ENCODE measurements at places on chromosomes 12 and 14. TPM values are rescaled to one million over a fixed set of nuclear protein-coding genes. Genes with fewer than 3 reads are reported as not detected.

Gene LAG3
- total RNA-seq, result not detected

DNA sequence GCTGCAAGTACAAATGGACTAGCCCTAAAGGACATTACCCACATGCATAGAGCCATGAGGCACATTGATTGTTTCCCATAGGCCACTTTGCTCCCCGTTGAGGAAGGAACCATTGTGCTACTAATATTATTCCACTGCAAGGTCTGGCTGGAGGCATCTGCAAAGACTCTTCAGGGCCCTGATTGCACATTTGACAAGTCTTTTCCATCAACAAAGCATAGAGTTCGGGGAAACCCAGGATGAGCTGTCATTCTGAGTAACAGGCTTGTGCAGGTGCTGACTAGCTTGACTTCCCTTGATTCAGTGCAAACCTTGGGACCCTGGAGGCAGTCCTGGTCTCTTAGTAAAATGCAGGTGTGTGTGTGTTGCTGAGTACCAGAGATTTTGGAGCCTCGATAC is 73.8 kb downstream of the SUSD6 start:
- peak; percentile 99 for DNase-seq

Gene TGM1
- total RNA-seq, result 88.7 TPM

GRCh38 chr14:21105095-21105494 is 4.2 kb downstream of the TMEM253 start:
- DNase-seq, result no peak

DNA sequence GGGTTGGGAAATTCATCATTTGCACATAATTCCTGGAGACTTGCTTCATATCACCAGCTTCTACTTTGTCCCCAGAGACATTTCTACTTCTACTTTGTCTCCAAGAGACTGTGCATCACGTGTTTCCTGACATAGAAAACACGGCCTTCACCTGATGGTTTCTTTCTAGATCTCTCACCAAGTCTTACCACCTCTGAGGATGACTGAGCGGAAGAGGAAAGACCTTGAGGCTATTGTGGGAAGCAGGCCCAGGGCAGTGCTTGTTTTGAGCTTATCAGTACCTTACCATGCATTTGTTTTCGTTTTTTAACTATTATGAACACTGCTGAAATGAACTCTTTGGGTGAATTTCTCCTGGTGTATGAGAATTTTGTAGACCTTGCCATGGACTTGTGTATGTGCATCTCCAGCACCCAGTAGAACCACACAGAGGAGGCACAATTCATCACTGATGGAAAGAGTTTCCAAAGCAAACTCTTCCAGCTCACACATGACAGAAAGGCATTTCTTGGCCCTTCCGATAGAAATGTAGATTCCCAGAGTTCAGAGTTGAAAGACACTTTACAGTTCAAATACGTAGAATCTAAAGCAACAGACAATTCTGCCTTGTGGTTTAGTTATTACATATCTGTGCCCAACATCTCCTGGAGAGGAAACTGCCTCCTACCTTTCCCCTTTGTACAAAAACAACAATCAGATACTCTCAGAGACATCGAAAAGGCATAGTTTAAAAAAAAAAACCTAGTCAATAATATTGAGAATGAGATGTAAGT is 434.7 kb downstream of the FUT8 start:
- no peak for DNase-seq
